ENCODE measurements at places on chromosomes 6 and 20.

GRCh38 chr6:167330750-167331149 is 5.9 kb downstream of the TTLL2 start:
- no peak for DNase-seq

DNA sequence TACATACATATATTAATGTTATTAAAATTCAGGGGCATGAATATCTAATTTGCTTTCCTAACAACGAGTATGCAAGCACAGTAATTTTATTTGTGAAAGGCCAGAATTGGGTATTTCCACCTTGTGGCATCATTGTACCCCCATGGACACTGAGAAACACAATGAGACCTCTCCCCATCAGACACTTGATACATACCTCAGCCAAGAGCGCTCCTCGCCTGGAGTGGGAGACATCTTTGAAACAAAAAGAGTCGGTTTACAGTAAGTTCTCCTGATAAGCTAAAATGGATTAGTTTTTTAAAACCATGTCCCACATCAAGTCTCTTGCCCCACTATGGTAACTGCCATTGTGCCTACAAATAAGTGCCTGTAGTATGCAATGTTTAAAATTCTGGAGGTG is 2.1 kb downstream of the CNR1 start:
- DNase-seq = no peak

GRCh38 chr6:119163006-119163405 is 84.5 kb upstream of the FAM184A start:
- DNase-seq = no peak

DNA sequence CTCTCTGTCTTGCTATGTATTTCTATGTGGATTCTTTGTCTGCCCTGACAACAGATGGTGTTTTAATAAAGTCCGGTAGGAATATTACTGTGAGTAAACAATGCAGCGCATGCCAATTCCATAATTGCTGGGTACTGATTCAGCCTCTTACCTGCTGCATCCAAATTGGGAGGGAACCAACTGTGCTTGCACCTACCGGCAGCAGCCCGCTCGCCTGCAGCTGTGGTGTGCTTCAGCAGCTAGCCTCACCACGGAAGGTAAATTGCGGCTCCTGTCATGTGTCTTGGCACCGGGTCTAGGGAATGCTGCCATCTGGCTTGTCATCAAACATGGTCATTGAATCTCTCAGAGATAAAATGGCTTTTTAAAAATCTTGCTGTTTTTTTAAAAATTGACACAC is 704.8 kb upstream of the SLC35B3 start:
- DNase-seq = no peak

DNA sequence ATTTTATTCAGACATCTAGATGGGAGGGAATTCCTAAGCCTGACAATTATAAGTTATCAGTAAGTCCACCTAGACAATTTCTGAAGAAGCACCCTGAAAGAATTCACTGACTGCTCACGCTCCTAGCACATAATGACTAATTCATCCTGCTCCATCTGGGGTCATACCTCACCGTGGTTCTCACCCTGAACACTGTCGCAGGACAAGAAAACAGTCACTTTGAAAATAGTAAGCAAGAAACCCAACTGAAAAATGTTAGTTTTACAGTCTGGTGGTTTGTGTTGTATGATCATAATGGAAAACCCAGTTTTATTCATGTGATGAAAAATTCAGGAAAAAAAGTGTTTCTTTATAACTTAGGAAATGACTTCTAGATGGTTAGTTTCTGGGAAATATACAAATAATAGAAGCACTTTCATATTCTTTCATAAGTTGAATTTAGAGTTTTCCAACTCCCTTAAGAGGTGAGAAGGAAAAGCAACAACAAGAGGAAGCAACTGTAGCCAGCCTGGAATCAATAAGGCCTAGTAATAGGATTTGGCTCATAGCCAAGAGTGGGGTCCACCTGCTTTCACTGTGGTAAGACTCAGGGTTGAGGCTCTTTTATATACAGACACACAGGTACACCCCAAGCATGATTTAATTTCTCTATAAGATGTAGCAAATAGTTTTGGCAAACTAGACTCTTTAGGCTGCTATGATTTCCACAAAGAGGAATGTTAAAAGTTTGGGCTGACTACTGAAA is 94.1 kb downstream of the HIVEP2 start:
- peak; percentile 66 for DNase-seq

DNA sequence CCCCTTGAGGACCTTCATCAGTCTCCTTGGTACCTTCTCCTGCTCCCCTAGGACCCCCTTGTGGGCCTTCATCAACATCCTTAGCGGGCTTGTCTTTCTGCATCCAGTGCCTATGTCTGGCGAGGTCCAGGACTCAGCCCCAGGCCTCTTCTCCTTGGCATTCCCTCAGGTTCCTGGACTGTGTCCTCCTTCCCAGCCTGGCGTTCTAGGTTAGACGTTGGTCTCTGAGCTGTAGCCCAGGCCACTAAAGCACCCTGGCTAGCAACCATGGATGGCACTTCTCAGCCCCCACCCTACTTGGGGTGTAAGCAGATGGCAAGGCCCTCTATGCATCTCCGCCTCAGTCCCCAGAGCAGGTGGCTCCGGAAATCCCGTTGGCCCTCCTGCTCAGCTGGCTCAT is 51.5 kb upstream of the NNAT start:
- DNase-seq = no peak

DNA sequence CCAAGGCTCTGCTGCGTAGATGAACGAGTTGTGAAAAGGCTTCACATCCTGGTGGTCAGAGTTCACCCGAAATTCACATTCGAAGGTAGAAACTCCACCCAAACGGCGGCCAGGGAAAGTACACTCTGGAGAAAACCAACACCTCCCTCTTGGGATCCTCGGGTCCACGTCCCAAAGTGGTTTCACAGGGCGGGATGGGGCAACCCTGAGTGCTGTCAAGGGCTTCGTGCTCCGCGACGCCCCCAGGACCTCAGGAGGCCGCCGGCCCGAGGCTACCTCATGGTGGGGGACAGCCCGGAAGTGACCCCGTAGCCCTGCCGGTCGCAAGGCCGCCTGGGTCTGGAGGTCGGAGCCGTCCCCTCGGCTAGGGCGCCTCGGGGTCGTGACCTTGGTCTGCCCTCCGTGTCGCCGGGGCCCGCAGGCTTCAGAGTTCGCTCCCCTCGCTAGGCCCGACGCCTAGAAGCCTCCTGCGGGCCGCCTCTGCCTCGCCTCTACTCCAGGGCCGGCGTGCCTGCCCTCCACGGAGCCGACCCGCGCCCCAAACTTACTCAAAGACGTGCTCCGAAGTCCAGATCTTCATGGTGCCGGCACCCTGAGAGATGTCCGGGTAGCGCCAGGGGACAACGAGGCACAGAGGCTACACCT is at the start of gene PRELID3B:
Gene PRELID3B (minus strand): TSS at position 636 of the 645 bp plus-strand sequence. CDS start 56 bp downstream, at position 580.
- DNase-seq = no peak

DNA sequence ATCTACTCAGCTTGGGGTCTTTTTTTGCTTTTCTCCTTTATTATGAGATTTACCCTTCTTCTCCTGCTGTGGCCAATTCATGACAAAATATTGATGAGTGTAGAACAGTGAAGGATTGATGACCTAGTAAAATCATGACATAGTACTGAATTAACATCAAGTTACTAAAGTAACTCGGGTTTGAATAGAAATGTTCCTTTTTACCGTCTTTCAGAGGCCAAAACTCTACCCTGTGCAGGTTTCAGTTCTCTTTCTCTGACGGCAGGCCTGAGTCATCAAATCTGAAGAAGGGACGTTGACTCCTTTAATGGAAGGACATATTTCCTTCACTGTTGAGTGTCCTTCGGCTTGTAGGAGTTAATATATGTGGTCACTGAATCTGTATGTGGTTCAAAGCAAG is 80.7 kb downstream of the RREB1 start:
- no peak for DNase-seq

- no peak for DNase-seq
These were observed 24.6 kb upstream of the GTF3C6 start for GRCh38 chr6:110933912-110934311.

DNA sequence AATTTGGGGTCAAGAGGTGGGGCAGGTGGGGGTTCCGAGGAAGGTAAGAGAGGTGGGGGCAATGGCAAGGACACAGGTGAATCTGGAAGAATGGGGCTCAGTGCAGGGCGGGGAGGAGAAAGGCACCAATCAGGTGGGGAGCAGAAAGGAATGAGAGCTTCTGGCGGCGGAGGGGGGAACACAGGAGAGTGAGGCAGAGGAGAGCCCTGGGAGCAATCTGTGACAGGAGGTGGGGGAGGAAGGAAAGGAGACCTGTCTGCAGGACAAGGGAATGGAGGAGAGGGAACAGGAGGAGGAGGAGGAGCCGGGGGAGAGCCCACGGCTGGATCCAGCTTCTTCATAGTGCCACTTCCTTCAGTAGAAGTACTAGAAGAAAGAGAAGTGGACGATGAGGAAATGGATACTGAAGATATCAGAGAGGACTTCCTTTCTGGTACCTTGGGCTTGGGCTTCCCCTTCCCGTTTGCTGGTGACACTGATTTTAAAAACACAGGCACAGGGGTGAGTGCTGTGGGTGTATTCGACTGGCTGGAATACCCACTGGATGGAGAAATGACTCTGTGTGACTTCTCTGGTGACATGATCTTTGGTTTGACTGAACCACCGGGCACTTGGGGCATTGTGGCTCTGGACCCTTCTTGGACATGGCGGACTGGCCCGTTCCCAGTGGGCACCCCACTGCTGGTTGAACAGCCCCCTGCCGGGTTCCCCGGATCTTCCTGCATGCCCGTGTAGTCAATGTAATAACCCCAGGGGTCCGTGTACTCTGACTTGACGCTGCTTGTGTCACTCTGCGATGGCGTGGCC is 27.4 kb downstream of the HEBP2 start:
- DNase-seq = no peak

- no peak for DNase-seq
These were observed 44.9 kb upstream of the SUPT3H start for GRCh38 chr6:45422503-45423110.

DNA sequence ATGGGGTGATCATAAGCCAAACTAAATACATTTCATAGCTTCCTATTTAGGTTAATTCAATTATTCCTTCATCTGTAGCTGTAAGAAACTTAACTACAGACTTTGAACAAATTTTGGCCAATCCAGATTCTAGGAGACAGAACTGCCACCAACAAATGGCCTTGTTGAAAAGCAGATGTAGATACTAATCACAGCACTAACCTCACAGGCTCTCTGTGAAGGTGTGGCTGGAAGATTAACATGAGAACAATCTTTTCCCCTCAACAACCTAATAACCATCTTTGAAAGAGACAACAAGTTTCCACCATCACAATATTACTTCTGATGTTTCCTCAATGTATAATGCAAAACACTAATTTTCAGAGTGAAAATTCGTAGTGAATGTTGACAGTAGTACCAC is 87.8 kb downstream of the SESN1 start:
- DNase-seq = no peak

DNA sequence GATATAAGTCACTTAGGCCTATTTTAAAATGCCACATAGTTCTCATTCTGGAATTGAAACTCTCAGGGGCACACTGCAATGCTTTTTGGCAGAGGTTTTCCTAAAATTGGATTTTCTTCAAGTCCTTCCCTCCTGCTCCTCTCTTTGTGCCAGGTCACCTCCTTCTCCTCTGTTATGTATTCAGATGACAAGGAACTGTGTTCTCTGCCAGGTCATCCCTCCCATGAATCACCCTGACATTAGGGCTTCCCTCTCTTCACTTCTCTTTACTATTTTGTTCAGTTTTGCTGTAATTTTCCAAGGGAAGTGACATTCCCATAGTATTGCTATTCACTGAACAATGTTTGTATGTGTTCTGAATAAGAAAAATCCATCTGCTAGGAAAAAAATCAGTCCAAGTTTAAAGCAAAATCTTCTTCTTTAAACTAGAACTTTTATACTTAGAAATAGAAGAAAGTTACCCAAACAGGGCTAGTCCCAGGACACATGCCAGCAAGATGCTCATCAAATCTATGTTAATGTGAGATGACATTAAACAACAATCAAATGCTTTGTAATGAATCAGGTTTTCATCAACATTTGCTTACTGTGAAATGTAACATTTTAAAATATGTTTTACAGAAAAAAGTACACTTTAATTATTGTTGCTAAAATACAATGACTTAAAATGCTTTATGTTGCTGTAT is 461.1 kb downstream of the MMUT start:
- DNase-seq = no peak

GRCh38 chr6:147642458-147642857 is 134.0 kb downstream of the SAMD5 start:
- DNase-seq = no peak

- no peak for DNase-seq
These were observed 94.2 kb downstream of the RREB1 start for GRCh38 chr6:7201732-7202541.

Measured in stimulated activated CD4-positive, alpha-beta T cell treated with anti-CD3 and anti-CD28 coated beads, Interleukin-4, amount 100 ng/mL, for 24 hours (primary cell).